ENCODE measurements at places on chromosomes 7 and 10.

GRCh38 chr10:29448125-29448524 lies 159.3 kb downstream of the LYZL1 start:
- no peak for DNase-seq

DNA sequence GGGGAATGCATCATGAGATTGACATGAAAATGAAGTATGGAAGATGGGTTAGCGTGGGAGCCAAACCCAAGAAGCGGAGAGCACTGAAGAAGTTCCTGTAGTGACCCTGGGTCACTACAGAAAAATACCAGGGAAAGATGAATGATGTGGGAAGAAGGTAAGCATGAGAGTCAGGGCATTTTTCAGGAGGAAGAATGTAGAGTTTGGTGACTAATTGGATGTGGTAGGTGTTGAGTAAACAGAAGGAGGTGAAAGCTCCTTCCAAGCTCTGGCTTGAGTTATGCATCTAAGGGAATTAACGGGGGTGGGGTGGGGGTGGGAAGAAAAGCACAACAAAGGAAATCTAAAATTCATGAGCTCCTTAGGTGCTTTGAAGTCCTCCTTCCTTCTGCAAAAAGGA lies 238.1 kb upstream of the AOAH start:
- DNase-seq: no peak

GRCh38 chr7:38375453-38375852 lies 102.0 kb upstream of the TARP start:
- no peak for DNase-seq

DNA sequence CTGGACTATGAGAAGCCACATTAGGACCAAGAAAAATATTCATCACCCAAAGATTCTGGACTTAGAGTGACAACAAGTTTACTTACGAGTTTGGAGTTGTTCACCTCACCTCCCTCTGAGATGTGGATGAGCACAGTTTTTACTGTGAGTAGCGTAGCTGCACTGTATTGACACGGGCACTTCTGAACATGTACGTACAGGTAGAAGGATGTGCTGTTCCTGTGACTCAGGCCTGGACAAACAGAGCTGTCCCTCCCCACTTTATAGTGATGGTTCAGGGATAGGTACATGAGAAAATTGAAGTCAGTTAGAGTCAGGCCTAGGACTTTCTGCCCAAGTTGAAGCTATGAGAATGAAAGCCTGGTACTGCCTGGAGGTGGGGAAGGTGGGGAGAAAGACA lies 80.9 kb upstream of the DYNC1I1 start:
- DNase-seq: no peak

GRCh38 chr10:21985541-21985940 lies 18.0 kb downstream of the DNAJC1 start:
- no peak for DNase-seq

GRCh38 chr10:78053211-78053868 lies 19.7 kb downstream of the RPS24 start:
- DNase-seq: peak; percentile 56

DNA sequence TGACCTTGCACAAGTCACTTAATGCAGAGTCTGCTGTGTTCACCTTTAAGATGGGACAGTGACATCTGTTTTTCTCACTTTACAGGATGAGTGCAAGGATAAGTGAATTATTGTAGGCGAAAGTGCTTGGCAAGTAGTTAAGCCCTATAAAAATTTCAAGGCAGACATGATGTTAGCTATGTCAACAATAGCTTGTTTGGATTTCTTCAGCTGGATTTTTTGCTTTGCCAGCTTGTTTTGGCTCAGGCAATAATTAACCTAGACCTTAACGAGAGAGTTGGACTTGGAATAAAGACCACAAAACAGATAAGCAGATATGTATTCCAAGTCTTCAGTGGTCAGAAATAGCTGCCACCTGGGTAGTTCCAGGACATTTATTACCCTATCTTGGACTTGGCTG lies 255.2 kb downstream of the ARL4A start:
- DNase-seq: no peak

DNA sequence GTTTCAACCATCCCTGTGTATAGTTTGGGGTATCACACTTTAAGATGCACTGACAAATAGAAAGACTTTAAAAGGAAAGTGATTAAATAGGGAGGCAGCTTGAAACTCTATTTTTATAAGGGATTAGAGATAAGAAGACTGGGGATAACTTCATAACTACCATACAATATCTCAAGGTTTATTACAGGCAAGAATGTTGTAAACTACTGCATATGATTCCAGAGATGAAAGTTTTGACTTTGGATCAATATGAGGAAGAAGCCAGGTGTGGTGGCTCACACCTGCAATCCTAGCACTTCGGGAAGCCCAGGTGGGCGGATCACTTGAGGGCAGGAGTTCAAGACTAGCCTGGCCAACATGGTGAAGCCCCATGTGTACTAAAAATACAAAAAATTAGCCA lies 96.1 kb downstream of the DNAJC1 start:
- no peak for DNase-seq

- no peak for DNase-seq
These were observed 87.8 kb upstream of the DUSP5 start for GRCh38 chr10:110409926-110410325.

- DNase-seq: no peak
These were observed 143.5 kb downstream of the INHBA start for GRCh38 chr7:41559426-41559825.

- DNase-seq: peak; percentile 20
These were observed 18.2 kb downstream of the NT5C3A start for GRCh38 chr7:33044401-33044718.
